ENCODE measurements at places on chromosomes 7 and 10. TPM values are rescaled to one million over a fixed set of nuclear protein-coding genes. Genes with fewer than 3 reads are reported as not detected.
A peak's percentile ranks its signal among the peaks of the same experiment; 100 is the strongest.

GRCh38 chr7:132456418-132456817 is 119.9 kb downstream of the PLXNA4 start:
- no peak for DNase-seq

Gene TAX1BP1
- 70.9 TPM for total RNA-seq

DNA sequence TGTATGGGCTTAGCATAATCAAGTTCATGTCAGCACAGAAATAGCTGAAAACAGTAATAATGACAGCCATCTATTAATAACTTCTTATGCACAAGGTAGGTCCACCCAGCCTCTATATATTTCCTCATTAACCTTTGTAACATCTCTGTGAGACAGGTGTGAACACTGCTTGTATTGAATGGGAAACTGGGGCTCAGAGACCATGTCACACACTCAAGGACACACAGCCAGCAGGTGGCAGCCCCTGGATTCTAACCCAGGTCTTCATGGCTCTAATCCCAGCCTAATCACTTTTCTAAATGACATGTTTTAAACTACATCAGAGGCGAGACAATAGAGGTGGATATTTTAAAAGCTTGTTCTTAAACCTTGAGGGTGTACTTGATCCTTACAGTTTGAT is 591.4 kb downstream of the PARD3 start:
- DNase-seq: no peak

DNA sequence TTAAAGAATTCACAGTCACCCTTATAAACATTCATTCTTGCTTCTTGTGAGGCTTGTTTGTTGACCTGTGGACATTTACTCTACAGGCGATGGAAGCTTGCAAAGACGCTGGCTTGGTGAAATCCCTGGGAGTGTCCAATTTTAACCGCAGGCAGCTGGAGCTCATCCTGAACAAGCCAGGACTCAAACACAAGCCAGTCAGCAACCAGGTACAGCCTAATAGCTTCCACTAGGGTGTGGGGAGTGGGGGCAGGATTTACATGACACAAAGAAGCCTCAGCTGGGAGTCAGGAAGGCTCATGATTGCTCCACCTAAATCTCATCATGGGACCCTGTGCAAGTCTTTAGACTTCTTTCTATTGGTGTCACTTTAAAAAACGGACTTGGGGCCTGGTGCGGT is 29.0 kb downstream of the AKR1D1 start:
- DNase-seq: no peak

GRCh38 chr10:114173603-114173920 is 441 bp downstream of the CCDC186 start:
- no peak for DNase-seq

- DNase-seq: no peak
Observed at GRCh38 chr7:105316578-105317344, 72.0 kb downstream of the SRPK2 start.

DNA sequence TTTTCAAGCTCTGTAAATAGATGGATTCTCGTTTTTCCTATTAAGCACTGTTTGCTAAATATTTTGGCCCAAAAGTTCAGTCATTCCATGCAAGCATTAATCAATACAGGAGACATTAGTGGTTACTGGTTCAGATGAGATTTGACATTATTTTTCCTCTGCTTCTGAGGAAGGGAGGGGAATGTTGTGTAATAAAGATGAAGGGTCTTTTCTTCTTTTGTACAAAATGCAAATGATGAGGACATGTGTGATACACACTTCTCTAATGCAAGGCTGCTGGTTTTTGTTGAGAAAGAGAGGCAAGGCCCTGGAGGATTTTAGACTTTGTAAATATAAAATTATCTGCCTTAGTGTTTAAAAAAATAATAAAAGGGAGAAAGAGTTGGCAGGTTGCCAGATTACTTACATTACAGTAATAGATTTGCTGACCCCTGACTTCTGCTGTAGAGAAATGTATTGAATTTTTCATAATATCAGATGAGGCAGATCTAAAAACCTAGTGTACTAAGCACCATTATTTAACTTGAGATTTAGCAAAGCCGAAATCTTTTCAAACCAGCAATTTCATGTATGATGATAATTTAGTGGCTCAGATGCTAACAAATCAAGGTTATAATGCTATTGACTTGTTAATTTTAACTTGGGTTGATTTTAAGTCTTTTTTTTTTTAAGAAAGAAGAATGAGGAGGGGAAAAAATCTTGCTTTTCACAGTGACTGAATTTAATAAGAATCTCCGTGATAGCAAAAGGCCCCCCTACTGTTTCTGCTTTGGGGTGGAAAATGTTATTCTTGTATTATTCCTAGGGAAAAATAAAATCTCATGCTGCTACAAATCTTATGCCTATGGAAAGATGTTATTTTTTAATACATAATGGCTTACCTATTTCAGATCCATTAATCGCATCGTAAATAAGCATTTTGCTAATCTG is 180.1 kb downstream of the ARID5B start:
- no peak for DNase-seq

Gene TRIM73
- 7.9 TPM for total RNA-seq

- DNase-seq: no peak
Observed at GRCh38 chr7:155294511-155294778, 3.2 kb upstream of the INSIG1 start.

DNA sequence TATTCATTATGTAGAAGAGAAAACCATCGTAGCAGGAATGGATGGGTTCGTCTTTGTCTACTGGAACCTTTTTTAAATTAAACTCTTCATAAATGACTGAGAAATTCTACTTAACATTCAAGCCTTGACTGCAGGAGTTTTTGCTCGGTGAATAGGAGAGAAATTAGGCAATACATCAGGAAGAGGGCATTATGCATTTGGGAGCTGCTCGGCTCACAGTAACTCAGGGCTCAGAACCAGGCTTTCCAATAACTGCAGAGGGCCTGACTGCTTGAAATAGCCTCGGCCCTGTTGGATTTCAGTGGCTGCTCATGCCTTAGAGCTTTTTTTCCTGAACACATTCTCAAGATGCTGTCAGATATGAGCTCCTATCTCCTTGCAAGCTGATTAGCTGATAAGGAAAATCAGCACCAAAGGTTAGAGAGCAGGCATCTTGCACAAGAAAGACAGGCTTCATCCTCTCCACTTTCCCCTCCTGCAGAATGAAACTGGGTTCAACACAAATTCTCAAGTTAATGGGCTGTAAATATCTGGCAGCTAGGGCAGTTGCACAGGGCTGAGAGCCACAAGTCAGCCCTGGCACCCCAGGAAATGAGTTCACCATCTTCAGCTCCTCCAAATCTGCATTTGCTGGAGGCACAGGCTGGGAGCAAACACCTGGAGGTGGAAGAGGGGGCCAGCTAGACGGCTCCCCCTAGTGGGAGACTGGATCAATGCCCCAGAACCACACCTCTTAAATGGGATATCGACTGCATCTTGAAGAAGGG is 24.3 kb downstream of the TECTB start:
- DNase-seq: peak; percentile 52

- no peak for DNase-seq
Observed at GRCh38 chr7:105875505-105875904, 894 bp downstream of the ATXN7L1 start.

Measured in activated CD8-positive, alpha-beta memory T cell treated with anti-CD3 and anti-CD28 coated beads, Interleukin-2, amount 10 ng/mL, durations not matched to agents 7 days and 5 days (primary cell).